PC-3 (cell line): ENCODE measurements at places on chromosomes 3 and 15. TPM values are rescaled to one million over a fixed set of nuclear protein-coding genes. Genes with fewer than 3 reads are reported as not detected.

- no peak for DNase-seq
Measured at GRCh38 chr15:80769829-80770705, 9.1 kb upstream of the CEMIP start.

CCNB2 gene
- 54.3 and 61.7 TPM in 2 replicates for total RNA-seq

GRCh38 chr3:196397941-196398340 lies 34.3 kb downstream of the UBXN7 start:
- no peak for DNase-seq

GRCh38 chr3:94735354-94735753 lies 672.5 kb downstream of the NSUN3 start:
- peak; percentile 72 for DNase-seq

- peak; percentile 15 for DNase-seq
Measured at GRCh38 chr3:125322166-125322565, 53.0 kb downstream of the ZNF148 start.

- DNase-seq, result no peak
Measured at GRCh38 chr15:25641361-25641760, 202.5 kb upstream of the UBE3A start.

SLC28A2 gene
- not detected in 2 replicates for total RNA-seq
